ENCODE measurements at places on chromosomes 12 and 14. TPM values are rescaled to one million over a fixed set of nuclear protein-coding genes. Genes with fewer than 3 reads are reported as not detected.

MSRB3 gene
- polyA plus RNA-seq = 48.6 TPM

FSCB gene
- polyA plus RNA-seq = not detected

KLHL42 gene
- 14.5 TPM for polyA plus RNA-seq

PKP2 gene
- polyA plus RNA-seq = 6.7 TPM

RFX4 gene
- polyA plus RNA-seq = 0.15 TPM

KLRC4 gene
- not detected for polyA plus RNA-seq

AGAP2 gene
- 8.2 TPM for polyA plus RNA-seq

RDH5 gene
- polyA plus RNA-seq = 31.3 TPM

HAL gene
- polyA plus RNA-seq = 0.20 TPM

LIN7A gene
- polyA plus RNA-seq = 2.3 TPM

ANKRD33 gene
- 0.10 TPM for polyA plus RNA-seq

ARMH4 gene
- 6.8 TPM for polyA plus RNA-seq

ZNF891 gene
- polyA plus RNA-seq = 2.2 TPM

COL2A1 gene
- 16.9 TPM for polyA plus RNA-seq

GPX2 gene
- polyA plus RNA-seq = 0.35 TPM

FAR2 gene
- polyA plus RNA-seq = 10.5 TPM

KIF26A gene
- 7.2 TPM for polyA plus RNA-seq

ANO2 gene
- polyA plus RNA-seq = 4.0 TPM

GPR132 gene
- polyA plus RNA-seq = 1.1 TPM

FOXG1 gene
- polyA plus RNA-seq = 0.05 TPM

MEG3 gene
- polyA plus RNA-seq = 6,363 TPM

MAP3K9 gene
- polyA plus RNA-seq = 0.18 TPM

TESPA1 gene
- 0.92 TPM for polyA plus RNA-seq

ADGRD1 gene
- polyA plus RNA-seq = 9.5 TPM

ANP32D gene
- not detected for polyA plus RNA-seq

DPPA3 gene
- not detected for polyA plus RNA-seq

YAF2 gene
- 29.6 TPM for polyA plus RNA-seq

PRH2 gene
- polyA plus RNA-seq = 0.33 TPM

DAO gene
- polyA plus RNA-seq = not detected

RHOJ gene
- polyA plus RNA-seq = 25.9 TPM

PAPOLA gene
- 108 TPM for polyA plus RNA-seq

LRFN5 gene
- 7.0 TPM for polyA plus RNA-seq

TAS2R13 gene
- 0.11 TPM for polyA plus RNA-seq

DHH gene
- 0.82 TPM for polyA plus RNA-seq

ZNF385A gene
- 22.1 TPM for polyA plus RNA-seq

GPR84 gene
- 0.15 TPM for polyA plus RNA-seq

LIMA1 gene
- polyA plus RNA-seq = 116 TPM

ATP5MC2 gene
- 857 TPM for polyA plus RNA-seq

MTA1 gene
- polyA plus RNA-seq = 80.3 TPM

KRT77 gene
- not detected for polyA plus RNA-seq

SPIC gene
- polyA plus RNA-seq = not detected

ETFBKMT gene
- polyA plus RNA-seq = 2.3 TPM

NANOG gene
- 0.13 TPM for polyA plus RNA-seq

KLRG1 gene
- 3.9 TPM for polyA plus RNA-seq

STAC3 gene
- polyA plus RNA-seq = 488 TPM

CSRP2 gene
- 28.7 TPM for polyA plus RNA-seq

NPAS3 gene
- polyA plus RNA-seq = 4.0 TPM

TAS2R20 gene
- 1.4 TPM for polyA plus RNA-seq

CCDC59 gene
- polyA plus RNA-seq = 34.9 TPM

FIGNL2 gene
- 1.2 TPM for polyA plus RNA-seq

SOCS2 gene
- polyA plus RNA-seq = 14.8 TPM

USP44 gene
- polyA plus RNA-seq = 1.00 TPM

MIP gene
- polyA plus RNA-seq = 0.35 TPM
